Activated T-helper 17 cell treated with anti-CD3 and anti-CD28 coated beads, Interleukin-2, amount 50 U/mL, for 72 hours (primary cell): ENCODE measurements at places on chromosomes 12 and 14.

- no peak for ATAC-seq
Observed at GRCh38 chr12:3836641-3837040, 36.6 kb downstream of the PARP11 start.

GRCh38 chr14:105204206-105204930 is 23.3 kb upstream of the NUDT14 start:
- ATAC-seq: peak; percentile 13

DNA sequence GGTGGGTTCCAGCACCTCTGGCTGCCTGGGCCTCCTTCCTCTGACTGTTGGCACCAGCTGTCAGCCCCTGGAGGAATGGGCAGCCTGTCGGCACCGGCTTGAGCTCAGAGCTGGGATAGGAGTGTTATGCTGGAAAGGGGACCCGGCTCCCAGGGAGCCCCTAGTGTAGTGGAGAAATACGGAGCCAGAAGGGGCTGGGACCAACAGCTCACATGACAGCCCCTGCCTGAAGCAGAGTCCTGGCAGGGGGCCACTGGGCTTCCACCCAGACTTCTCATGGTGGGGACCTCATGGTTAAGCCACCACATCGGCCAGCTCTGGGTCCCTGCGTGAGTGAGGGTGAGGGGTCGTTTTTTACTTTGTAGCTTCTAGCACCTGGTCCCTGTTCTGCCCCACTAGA is 174.5 kb downstream of the TSPAN9 start:
- no peak for ATAC-seq

DNA sequence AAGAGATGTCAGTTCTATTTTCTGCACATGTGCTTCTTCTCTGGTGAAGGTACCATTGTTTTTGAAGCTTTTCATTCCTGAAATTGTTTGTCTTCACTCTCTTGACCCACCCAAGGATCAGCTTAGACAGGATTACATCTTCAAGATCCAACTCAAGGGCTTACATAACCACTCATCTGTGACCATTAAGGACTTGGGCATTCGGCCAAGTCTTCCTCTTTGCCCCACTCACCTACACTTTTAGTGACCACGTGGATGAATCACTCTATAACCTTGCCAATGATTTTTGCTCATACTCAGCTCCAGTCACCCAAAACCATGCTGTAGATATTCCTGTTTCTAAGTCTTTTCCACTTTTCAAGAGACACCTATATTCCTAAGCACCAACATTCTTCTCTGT is 36.5 kb upstream of the SSTR1 start:
- ATAC-seq: no peak

DNA sequence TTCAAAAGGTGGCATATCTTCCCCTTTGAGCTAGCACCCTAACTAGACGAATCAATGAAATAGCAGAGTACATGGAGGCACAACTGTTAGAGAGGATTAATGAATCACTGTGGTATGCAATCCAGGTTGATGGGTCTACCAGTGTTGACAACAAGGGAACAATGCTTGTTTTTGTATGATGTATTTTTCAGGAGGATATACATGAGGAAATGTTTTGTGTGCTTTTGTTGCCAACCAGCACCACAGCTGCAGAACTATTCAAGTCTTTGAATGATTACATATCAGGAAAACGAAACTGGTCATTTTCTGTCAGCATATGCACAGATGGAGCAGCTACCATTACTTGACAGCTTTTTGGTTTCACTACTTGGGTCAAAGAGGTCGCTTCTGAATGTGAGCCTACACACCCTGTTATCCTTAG is 142.6 kb downstream of the GPHN start:
- no peak for ATAC-seq

DNA sequence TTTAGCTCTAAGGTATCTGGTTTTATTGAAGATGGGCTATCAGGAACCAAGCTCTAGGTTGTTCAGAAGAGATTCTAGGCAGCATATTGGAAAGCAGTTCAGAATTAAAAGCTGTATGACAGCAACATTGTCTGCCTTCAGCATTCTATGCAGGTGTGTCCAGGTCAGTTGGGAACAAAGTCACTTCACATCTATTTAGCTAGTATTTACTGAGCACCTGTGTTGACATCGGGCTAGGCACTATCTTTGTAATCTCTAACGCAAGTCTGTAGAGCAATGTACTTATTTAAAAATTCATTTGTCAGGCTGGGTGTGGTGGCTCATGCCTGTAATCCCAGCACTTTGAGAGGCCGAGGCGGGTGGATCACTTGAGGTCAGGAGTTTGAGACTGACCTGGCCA is 6.8 kb upstream of the EID3 start:
- no peak for ATAC-seq
